ENCODE measurements at places on chromosomes 2 and 18.

- DNase-seq: no peak
Measured at GRCh38 chr18:9495916-9496705, 20.8 kb downstream of the RALBP1 start.

DNA sequence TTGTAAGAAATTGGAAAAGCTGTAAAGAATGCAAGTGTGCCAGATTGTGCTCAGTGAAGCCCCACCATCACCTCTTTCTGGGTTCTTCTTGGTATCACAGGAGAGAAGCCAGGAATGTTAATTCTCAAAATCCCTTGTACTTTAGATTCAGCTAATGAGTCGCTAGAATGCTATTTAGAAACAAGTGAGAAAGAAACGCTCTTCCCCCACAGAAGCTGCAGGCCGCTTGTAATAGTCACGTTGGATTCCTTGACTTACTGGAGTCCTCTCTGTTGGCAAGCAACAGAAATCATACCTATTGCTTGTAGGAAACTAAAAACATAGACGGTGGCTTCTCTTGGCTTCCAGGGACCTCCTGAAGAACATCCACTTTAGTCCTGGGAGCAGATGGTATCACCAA lies 375.6 kb upstream of the LRATD1 start:
- DNase-seq: no peak

DNA sequence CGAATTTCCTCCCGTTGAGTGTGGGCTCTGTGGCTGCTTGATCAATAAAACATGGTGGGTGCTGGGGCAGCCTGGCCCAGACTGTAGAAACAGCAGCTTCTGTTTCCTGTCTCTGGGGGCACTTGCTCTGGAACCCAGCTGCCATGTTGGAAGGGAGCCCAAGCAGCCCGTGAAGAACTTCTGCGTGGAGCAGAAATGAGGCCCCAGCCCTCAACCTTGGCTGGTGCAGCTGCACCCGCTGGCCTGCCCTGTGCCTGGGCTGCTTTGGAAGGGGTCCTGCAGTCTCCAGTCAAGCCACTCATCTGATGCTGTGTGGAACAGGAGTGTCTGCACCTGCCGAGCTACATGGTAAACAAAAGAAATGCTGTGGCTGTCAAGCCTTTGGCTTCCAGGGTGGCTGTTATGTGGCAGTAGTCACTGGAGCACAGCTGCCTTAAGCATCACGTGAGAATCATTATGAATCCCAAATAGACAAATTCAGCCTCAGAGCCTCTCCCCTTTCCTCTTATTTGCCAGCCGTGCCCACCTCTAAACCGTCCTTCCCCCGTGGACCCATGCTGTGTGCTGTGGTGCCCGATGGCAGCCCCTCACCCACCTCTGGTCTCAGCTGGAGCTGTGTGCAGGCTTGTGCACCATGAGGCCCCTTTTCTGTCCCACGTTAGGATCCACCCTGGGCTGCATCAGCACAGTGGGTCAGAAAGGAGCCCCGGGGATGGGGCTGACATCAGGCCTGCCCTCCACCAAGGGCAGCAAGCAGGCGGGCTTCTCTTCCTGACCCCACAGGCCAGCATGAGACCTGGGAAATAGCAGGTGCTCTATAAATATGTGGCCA lies 134.0 kb upstream of the HDAC4 start:
- DNase-seq: no peak

- peak; percentile 54 for DNase-seq
Measured at GRCh38 chr2:147182260-147182659, 662.6 kb upstream of the ACVR2A start.

DNA sequence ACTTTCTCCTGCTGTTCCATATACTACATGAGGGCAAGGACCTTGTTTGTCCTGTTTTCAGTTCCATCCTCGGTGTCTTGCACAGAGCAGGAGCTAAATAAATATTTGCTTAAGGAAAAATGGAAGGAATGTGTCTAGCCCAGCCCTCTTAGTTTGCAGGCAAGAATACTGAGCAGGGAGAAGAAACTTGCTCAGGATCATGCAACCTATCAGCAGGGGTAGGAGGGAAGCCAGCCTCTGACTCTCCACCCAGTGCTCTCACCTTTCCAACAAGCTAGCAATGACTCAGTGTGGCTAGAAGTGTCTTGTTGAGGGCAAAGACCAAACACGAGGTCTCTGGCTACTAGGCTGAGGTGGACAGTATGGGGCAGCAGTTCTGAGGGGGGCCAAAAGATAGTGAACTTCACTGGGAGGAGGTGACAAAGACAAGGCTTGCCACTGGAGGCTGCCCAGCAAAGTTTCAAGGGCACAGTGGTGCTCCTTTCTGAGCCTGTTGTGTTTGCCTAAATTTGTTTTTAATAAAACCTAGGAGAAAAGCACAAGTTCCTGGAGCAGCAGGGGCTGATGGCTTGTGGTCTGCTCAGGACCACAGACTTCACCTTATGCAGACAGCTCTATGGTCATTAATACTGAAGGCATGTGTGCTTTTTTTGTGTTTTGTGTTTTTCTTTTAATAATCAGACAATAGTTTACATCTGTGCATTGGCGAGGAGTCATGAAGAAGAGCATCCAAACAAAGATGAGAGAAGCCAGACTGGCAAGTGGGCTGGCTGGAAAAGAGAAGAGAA lies 49.1 kb upstream of the CTAGE1 start:
- no peak for DNase-seq

GRCh38 chr18:25047421-25047820 lies 304.5 kb downstream of the ZNF521 start:
- DNase-seq: no peak

- DNase-seq: no peak
Measured at GRCh38 chr2:119674711-119675500, 4.1 kb upstream of the TMEM177 start.

- no peak for DNase-seq
Measured at GRCh38 chr18:73669297-73669696, 478.3 kb downstream of the FBXO15 start.

DNA sequence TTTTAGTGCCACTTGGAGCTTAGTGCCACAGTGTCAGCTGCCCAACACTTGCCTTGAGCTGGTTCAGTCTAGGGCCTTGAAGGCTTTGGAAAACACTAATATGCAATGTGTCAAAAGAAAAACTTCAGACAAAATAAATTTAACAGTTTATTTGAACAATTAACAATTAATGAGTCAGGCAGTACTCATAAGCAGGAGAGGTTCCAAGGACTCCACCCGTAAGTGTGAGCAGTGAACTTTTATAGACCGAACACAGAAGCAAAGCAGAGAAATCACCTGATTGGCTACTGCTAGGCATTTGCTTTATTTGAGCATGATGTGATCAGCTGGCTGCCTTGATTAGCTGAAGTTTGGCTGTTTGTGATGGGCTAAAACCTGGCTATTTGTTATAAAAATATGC lies 49.5 kb upstream of the TBC1D8 start:
- no peak for DNase-seq

All from activated T-cell treated with anti-CD3 and anti-CD28 coated beads, Interleukin-2, amount 50 U/mL, for 48 hours (primary cell).